BJ (cell line): ENCODE measurements at places on chromosomes 5 and 9.

GRCh38 chr5:61951295-61951694 lies 354.7 kb upstream of the KIF2A start:
- DNase-seq, result no peak

GRCh38 chr9:93127395-93127911 lies 6.6 kb downstream of the NINJ1 start:
- no peak for DNase-seq

DNA sequence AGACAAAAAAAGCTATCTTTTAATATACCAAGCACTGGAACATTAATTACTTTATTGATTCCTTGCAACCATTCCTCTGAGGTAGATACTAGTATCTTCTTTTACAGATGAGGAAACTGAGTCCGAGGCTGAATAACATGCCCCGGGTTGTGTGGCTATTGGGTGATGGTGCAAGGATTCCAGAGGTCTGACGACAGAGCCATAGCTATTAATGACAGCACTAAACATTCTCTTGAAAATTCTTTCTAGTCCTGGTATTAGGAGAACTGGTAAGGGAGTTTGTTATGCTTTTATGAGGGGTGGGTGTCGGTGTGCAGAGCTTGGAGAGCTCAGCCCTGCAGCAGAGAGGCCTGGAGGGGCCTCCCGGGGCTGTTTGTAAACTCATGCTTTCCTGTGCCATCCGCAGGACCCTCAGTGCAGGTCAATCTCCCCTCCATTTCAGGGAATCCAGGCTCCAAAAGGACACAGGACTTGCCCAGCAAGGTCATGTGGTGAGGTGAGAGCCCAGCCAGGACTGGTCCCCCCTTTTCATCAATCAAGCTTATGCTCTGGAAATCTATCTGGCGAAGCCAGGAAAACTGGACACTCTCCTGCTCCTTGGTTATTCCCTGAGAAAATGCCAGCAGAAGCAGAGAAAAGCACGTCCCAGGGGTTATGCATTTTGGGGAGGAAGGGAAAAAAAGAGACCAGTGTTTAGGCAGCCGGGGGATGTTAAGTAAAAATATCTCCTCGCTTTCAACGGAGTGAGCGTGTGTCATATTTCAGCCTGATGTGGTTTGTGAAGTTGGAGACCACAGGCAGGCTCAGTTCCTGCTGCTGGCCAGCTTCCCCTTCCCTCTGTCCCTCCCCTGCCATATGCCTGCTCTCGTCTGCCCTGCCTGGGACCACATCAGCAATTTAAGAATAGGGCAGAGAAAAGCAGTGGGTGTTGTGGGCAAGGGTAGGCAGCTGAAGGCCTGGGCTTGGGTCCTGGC lies 3.7 kb downstream of the GSN start:
- peak; percentile 76 for DNase-seq

DNA sequence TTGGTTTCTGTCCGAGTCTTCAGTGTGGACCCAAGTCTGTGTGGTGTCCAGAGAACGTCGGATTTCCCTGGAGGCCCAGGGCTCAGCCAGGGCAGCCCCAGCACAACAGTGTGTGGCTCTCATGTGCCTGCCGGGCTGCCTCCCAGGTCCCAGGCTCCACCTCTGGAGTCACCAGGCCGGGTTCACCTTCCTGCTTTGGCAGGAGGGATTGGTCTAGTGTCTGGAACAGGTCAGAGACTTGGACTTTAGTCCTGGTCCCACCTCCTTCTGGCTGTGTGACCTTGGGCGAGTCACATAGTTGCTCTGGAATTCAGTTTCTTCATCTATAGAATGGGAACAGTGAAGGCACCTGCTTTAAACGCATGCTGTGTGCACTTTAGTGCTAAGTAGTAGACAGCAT lies 3.2 kb downstream of the DOLPP1 start:
- no peak for DNase-seq

DNA sequence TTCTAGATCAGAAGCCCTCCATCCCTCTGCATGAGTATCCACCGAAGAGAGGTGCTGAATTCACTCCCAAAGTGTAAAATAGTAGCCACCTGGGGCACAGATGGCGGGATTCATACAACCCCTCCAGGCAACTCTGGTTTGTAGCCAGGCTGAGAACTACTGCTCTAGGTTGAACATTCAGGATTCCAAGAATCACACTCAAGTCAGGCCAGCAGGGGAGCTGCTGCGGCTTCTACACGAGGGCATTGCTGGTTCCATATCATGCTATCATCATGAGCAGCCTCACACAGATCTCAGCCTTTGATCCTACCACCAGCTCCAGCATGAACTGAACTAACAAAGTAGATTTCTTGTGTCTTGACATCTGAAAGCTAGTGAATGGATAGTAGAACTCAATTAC lies 367.9 kb downstream of the DIRAS2 start:
- no peak for DNase-seq

DNA sequence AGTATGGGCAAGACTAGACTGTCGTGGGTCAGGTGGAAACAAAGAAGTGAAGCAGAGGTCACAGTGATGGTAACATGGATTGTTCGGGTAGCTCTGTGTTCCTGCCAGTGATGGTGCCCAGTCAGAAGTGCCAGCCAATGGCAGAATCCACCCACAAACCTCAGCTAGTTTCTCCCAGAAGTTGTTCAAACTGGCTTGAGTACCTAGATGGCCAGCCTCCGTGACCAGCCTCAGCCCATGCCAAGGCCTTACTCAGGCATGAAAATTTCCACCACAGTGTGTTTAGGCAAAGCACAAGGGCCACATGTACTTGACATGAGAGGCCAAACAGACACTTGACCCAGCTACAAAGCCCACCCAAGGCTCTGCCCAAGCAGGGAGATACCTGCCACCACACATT lies 19.4 kb upstream of the BTNL9 start:
- DNase-seq, result no peak

- no peak for DNase-seq
Measured at GRCh38 chr5:157855404-157855994, 3.4 kb downstream of the CLINT1 start.

- DNase-seq, result no peak
Measured at GRCh38 chr5:67765697-67766096, 449.9 kb upstream of the PIK3R1 start.
